ENCODE measurements at places on chromosomes 2 and 18. TPM values are rescaled to one million over a fixed set of nuclear protein-coding genes. Genes with fewer than 3 reads are reported as not detected.

The HOXD12 gene
- total RNA-seq: not detected

DNA sequence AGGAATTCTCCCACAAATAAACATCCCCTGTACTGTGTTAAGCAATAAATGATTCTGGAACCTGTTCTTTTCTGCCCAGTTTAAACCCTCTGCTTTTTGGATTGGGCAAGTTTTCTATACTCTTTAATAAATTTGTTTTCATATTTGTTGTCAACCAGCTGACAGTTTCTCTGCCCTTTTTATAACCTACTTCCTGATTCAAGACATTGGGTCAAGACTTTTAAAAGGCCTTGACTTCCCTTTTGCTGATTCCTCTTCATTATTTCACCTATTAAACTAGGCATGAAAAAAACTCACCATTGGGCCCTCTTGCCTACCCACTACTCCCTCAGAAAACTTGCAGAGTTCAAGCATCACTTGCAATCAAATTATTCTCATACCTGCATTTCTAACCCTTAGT is 459.5 kb downstream of the ARHGAP15 start:
- DNase-seq: no peak

DNA sequence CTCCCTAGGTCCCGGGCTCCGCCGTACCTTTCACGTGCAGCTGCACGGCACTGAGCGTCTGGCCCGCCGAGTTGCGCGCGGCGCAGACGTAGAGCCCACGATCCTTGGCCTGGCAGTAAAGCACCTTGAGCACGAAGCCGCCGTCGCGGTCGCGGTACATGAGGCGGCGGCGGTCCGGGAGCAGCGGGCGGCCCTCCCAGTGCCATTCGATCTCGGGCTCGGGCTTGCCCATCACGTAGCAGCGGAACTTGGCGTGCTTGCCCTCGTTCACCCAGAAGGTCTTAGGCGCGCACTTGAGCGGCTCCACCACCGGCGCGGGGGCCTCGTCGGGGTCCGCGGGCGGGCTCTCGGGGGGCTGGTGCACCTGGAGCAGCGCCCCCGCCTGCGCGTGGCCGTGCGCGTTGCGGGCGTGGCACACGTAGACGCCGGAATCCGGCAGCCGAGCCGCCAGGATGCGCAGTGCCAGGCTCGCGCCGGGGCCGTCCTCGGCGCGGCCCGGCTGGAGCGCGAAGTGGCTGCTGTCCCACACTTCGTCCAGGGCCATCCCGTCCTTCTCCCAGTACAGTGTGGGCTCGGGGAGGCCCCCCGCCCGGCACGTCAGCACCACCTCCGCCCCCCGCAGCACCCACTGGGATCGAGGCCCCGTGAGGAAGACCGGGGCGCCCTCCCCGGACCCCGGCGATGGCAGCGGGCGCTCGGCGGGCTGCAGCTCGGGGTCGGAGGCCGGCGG is 980 bp downstream of the OBSL1 start:
- peak; percentile 71 for DNase-seq

GRCh38 chr2:99559075-99559662 is 69.4 kb upstream of the REV1 start:
- peak; percentile 88 for DNase-seq

- no peak for DNase-seq
These were observed 46.0 kb downstream of the COX7A2L start for GRCh38 chr2:42314892-42315468.

GRCh38 chr2:18988631-18989232 is 369.7 kb downstream of the OSR1 start:
- DNase-seq: peak; percentile 39

The GKN2 gene
- not detected for total RNA-seq

The AMER3 gene
- 0.49 TPM for total RNA-seq

The GKN1 gene
- total RNA-seq: not detected

All from GM23338 (cell line).